Smooth muscle cell of trachea (primary cell): ENCODE measurements at places on chromosomes 16 and 17. TPM values are rescaled to one million over a fixed set of nuclear protein-coding genes. Genes with fewer than 3 reads are reported as not detected.

Gene SCNN1G
- not detected in 2 replicates for total RNA-seq

Gene TEN1
- total RNA-seq = 14.1 and 14.5 TPM in 2 replicates

Gene KRTAP9-2
- not detected in 2 replicates for total RNA-seq

Gene MYH2
- under 0.01 TPM in 1 of 2 replicates, not detected in the other for total RNA-seq

Gene RHBDF1
- total RNA-seq = 60.1 and 80.1 TPM in 2 replicates

Gene DHRS7C
- not detected in 2 replicates for total RNA-seq

Gene HYDIN
- 0.15 and 1.8 TPM in 2 replicates for total RNA-seq

Gene KRTAP17-1
- total RNA-seq = not detected in 2 replicates

Gene KRT32
- not detected in 2 replicates for total RNA-seq

Gene KRT33B
- total RNA-seq = not detected in 2 replicates

Gene MYL4
- total RNA-seq = not detected in 2 replicates

Gene CDRT15
- not detected in 2 replicates for total RNA-seq

Gene NDUFB10
- 139 and 192 TPM in 2 replicates for total RNA-seq

Gene GID4
- total RNA-seq = 7.1 and 12.6 TPM in 2 replicates

Gene CPNE7
- 15.6 and 31.6 TPM in 2 replicates for total RNA-seq

Gene SHISA9
- total RNA-seq = under 0.01 TPM in 1 of 2 replicates, not detected in the other

Gene SCARF1
- total RNA-seq = 0.73 and 0.83 TPM in 2 replicates

Gene PRKCB
- total RNA-seq = under 0.01 TPM in 1 of 2 replicates, not detected in the other

Gene LRRC75A
- total RNA-seq = 1.2 and 4.5 TPM in 2 replicates

Gene MT2A
- total RNA-seq = 96.4 and 103 TPM in 2 replicates

Gene HOXB8
- not detected in 2 replicates for total RNA-seq

Gene ZNF205
- 17.6 and 25.1 TPM in 2 replicates for total RNA-seq

Gene MILR1
- 6.5 and 27.9 TPM in 2 replicates for total RNA-seq

Gene GDPD1
- 0.17 and 0.73 TPM in 2 replicates for total RNA-seq

Gene PRPSAP1
- 40.0 and 46.1 TPM in 2 replicates for total RNA-seq

Gene PRSS33
- total RNA-seq = not detected in 2 replicates

Gene SPATA32
- not detected in 2 replicates for total RNA-seq

Gene ZNF18
- total RNA-seq = 14.0 and 16.0 TPM in 2 replicates

Gene KRT40
- not detected in 2 replicates for total RNA-seq

Gene SYNGR2
- total RNA-seq = 3.1 and 11.2 TPM in 2 replicates

Gene NEUROD2
- total RNA-seq = not detected in 2 replicates

Gene TBC1D26
- total RNA-seq = under 0.01 TPM in 1 of 2 replicates, not detected in the other

Gene SDK2
- under 0.01 and 0.17 TPM in 2 replicates for total RNA-seq

Gene OTOA
- 0.15 and 0.17 TPM in 2 replicates for total RNA-seq

Gene NKD1
- total RNA-seq = under 0.01 TPM in 2 replicates

Gene GPATCH8
- total RNA-seq = 15.4 and 28.5 TPM in 2 replicates

Gene PAGR1
- 19.4 and 30.4 TPM in 2 replicates for total RNA-seq

Gene KCNJ18
- total RNA-seq = not detected in 2 replicates

Gene ANKFN1
- total RNA-seq = not detected in 2 replicates

Gene TEKT1
- not detected in 2 replicates for total RNA-seq

Gene FAM222B
- total RNA-seq = 4.0 and 5.2 TPM in 2 replicates

Gene RHBDL1
- 4.8 and 9.4 TPM in 2 replicates for total RNA-seq

Gene DBF4B
- 1.8 and 8.6 TPM in 2 replicates for total RNA-seq

Gene GRAP
- total RNA-seq = 0.15 and 0.33 TPM in 2 replicates

Gene KIF19
- under 0.01 TPM in 1 of 2 replicates, not detected in the other for total RNA-seq

Gene PRSS27
- 0.58 and 1.3 TPM in 2 replicates for total RNA-seq

Gene SLC13A5
- total RNA-seq = not detected in 2 replicates

Gene FOXC2
- total RNA-seq = 0.66 and 1.0 TPM in 2 replicates

Gene TPSG1
- not detected in 2 replicates for total RNA-seq

Gene ABHD15
- total RNA-seq = 11.1 and 19.7 TPM in 2 replicates

Gene PIK3R6
- not detected in 2 replicates for total RNA-seq

Gene AGRP
- total RNA-seq = not detected in 2 replicates

Gene ALOX12
- under 0.01 TPM in 1 of 2 replicates, not detected in the other for total RNA-seq

Gene SYCE1L
- total RNA-seq = 0.50 and 0.58 TPM in 2 replicates

Gene CTRL
- 0.33 and 0.44 TPM in 2 replicates for total RNA-seq

Gene CLEC10A
- total RNA-seq = not detected in 2 replicates

Gene SEZ6
- total RNA-seq = not detected in 2 replicates

Gene CA10
- total RNA-seq = not detected in 2 replicates

Gene DBNDD1
- 3.1 and 4.1 TPM in 2 replicates for total RNA-seq
